ENCODE measurements at places on chromosomes 12 and 14. TPM values are rescaled to one million over a fixed set of nuclear protein-coding genes. Genes with fewer than 3 reads are reported as not detected.

The ALDH6A1 gene
- 14.2 TPM for total RNA-seq

The DERA gene
- total RNA-seq: 23.1 TPM

The CACNA1C gene
- total RNA-seq: 0.08 TPM

The CLEC4D gene
- total RNA-seq: not detected

The MYF6 gene
- not detected for total RNA-seq

The FAM186B gene
- total RNA-seq: 0.18 TPM

The TROAP gene
- 107 TPM for total RNA-seq

The GPRC5D gene
- not detected for total RNA-seq

The FAIM2 gene
- 0.23 TPM for total RNA-seq

The HVCN1 gene
- total RNA-seq: 30.8 TPM

The CCDC38 gene
- not detected for total RNA-seq

GRCh38 chr12:65415826-65416225, 137.3 kb downstream of the MSRB3 start:
- H3K27me3 ChIP-seq: no peaks in the 10 kb centered on the region
- H3K27ac ChIP-seq: no peak overlapping the region
- H3K36me3 ChIP-seq: no peaks in the 10 kb centered on the region
- DNase-seq: no peak
- no peaks in the 10 kb centered on the region for H3K4me1 ChIP-seq

DNA sequence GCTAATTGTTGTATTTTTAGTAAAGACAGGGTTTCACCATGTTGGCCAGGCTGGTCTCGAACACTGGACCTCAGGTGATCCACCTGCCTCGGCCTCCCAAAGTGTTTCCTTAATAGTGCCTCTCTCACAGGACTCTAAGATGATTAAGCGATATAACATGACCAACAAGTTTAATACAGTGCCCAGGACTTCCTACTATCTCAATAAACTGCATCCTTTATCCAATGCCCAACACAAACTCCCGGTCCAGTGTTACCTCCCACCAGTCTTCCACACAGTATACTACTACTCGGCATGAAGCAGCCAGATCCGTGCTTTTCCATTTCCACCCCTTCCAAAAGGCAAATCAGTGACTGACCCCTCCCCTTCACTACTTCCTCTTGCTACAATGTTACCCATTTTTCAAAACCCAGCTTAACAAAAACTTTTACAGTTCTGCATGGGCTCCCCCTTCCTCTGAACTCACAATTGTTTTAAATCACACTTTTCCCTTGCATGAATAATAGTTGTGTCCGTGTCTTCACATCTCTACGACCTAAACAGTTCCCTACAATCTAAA, 900 bp downstream of the NOP2 start:
- H3K4me3 ChIP-seq: peak overlapping the region; percentile 99
- H3K27me3 ChIP-seq: no peaks in the 10 kb centered on the region
- H3K27ac ChIP-seq: peak overlapping the region; percentile 99
- H3K36me3 ChIP-seq: peaks cover 73% of the 10 kb centered on the region

GRCh38 chr12:3633396-3633795, 119.5 kb downstream of the CRACR2A start:
- no peaks in the 10 kb centered on the region for H3K27me3 ChIP-seq
- H3K27ac ChIP-seq: peak overlapping the region; percentile 92
- no peak for DNase-seq
- H3K4me1 ChIP-seq: peaks cover 31% of the 10 kb centered on the region
- H3K36me3 ChIP-seq: peaks cover 46% of the 10 kb centered on the region
- no peak overlapping the region for H3K4me3 ChIP-seq

- DNase-seq: no peak
- peaks cover 25% of the 10 kb centered on the region for H3K27me3 ChIP-seq
- H3K36me3 ChIP-seq: no peaks in the 10 kb centered on the region
- no peak overlapping the region for H3K27ac ChIP-seq
- H3K4me1 ChIP-seq: peaks cover 18% of the 10 kb centered on the region
- no peak overlapping the region for H3K4me3 ChIP-seq
Measured at GRCh38 chr12:52794479-52795331, 1.2 kb downstream of the KRT3 start.

- no peak overlapping the region for H3K27ac ChIP-seq
- H3K36me3 ChIP-seq: no peaks in the 10 kb centered on the region
- no peak overlapping the region for H3K4me3 ChIP-seq
- no peaks in the 10 kb centered on the region for H3K4me1 ChIP-seq
- DNase-seq: no peak
Measured at GRCh38 chr14:42110167-42110566, 503.5 kb downstream of the LRFN5 start.

- H3K27me3 ChIP-seq: no peaks in the 10 kb centered on the region
- no peak overlapping the region for H3K27ac ChIP-seq
- H3K4me3 ChIP-seq: no peak overlapping the region
Measured at GRCh38 chr12:111457577-111457976, 51.9 kb downstream of the SH2B3 start.

DNA sequence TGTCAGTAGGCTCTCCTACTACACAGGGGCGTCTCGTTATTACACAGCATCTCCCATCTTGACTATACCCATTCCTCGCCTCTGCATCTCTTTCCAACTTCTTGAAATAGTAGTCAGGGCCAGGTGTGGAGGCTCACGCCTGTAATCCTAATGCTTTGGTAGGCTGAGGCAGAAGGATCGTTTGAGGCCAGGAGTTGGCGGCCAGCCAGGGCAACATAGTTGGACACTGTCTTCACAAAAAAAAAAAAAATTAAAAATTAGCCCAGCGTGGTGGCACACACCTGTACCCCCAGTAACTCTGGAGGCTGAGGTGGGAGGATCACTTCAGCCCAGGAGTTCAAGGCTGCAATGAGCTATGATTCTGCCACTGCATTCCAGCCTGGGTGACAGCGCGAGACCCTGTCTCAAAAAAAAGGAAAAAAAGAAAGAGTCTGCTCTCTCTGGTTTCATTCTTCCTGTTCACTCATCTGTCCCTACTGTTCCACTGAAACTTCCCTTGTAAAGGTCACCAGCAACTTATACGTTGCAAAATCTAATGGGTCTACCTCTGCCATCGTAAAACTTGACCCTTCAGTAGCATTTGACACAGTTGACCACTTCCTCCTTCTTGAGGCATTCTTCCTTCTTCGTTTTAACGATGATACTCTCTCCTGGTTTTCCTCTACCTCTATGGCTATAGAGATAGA, 41.0 kb upstream of the PTGR2 start:
- H3K4me1 ChIP-seq: peaks cover 14% of the 10 kb centered on the region
- H3K27ac ChIP-seq: no peak overlapping the region
- no peaks in the 10 kb centered on the region for H3K36me3 ChIP-seq

DNA sequence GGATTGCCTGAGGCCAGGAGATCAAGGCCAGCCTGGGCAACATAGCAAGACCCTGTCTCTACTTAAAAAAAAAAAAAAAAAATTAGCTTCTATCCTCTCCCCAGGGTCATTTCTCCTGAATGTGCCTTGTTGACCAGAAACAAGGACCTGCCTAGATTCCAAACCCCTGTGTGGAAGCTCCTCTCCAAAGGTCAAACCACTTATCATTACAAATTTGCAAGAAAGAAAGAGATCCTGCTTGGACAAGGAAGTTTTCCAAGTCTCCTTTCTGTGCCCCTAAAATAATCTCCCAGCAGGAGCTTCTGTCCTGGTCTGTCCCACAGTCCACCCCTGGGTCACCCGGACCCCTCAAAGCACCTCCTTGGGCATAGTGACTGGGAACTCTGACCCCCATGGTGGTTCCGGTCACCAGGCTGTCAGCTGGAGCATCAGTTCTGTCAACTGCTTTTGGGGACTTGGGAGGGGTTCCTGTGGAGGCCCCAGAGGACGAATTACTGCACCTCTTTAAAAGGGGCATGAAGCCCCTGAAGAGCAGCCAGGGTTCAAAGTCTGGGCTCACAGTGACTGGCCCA, 38.4 kb downstream of the ACTN1 start:
- no peak overlapping the region for H3K4me3 ChIP-seq
- no peak for DNase-seq
- peaks cover 58% of the 10 kb centered on the region for H3K4me1 ChIP-seq

DNA sequence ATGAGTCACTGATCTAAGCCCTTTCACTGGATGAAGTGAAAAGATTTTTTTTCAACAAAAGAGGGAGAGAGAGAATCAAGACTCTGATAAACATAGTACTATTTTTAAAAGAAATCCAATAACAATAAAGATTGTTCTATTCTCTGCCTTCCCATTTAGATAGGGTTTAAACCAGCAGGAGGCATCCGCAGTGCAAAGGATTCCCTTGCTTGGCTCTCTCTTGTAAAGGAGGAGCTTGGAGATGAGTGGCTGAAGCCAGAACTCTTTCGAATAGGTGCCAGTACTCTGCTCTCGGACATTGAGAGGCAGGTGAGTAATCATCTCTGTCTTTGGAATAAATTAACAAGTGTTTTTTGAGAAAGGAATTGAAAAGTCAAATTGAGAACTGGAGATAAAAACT, 124.9 kb downstream of the DERA start:
- no peaks in the 10 kb centered on the region for H3K27me3 ChIP-seq
- peaks cover 7% of the 10 kb centered on the region for H3K36me3 ChIP-seq
- no peaks in the 10 kb centered on the region for H3K4me1 ChIP-seq
- no peak overlapping the region for H3K4me3 ChIP-seq
- no peak overlapping the region for H3K27ac ChIP-seq

- peak overlapping the region; percentile 11 for H3K27ac ChIP-seq
- H3K36me3 ChIP-seq: peaks cover 13% of the 10 kb centered on the region
- peaks cover 68% of the 10 kb centered on the region for H3K4me1 ChIP-seq
Measured at GRCh38 chr12:47268501-47269454, 189.0 kb upstream of the AMIGO2 start.
